ENCODE measurements at places on chromosomes 12 and 14. TPM values are rescaled to one million over a fixed set of nuclear protein-coding genes. Genes with fewer than 3 reads are reported as not detected.

The CSRP2 gene
- 0.15 TPM for total RNA-seq

The KLHDC1 gene
- 2.4 TPM for total RNA-seq

The CEBPE gene
- total RNA-seq: 0.25 TPM

The IFI27 gene
- total RNA-seq: 186 TPM

The KDM5A gene
- 94.6 TPM for total RNA-seq

The PMCH gene
- total RNA-seq: 1.4 TPM

The KRT3 gene
- not detected for total RNA-seq

The GUCY2C gene
- total RNA-seq: not detected

DNA sequence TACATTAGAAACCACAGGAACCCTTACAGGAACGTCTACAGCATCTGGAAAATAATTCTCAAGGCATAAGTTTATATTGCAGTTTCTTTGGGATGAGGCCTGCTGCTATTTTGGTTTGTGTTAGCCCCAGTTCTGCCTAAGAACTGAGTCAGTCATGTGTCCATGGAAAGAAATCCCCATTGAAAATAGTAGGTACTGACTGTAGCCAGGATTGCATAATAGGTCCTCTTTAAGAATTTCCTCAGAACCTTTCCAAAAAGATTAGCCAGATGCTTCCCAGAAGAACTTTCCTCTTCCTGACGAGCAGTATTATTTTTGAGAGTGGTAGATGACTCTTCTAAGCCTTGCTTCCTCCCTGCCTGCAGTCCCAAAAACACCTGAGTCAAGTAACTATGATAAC is 52.6 kb downstream of the RASSF8 start:
- no peak for DNase-seq
- H3K36me3 ChIP-seq: no peaks in the 10 kb centered on the region
- H3K4me1 ChIP-seq: no peaks in the 10 kb centered on the region

DNA sequence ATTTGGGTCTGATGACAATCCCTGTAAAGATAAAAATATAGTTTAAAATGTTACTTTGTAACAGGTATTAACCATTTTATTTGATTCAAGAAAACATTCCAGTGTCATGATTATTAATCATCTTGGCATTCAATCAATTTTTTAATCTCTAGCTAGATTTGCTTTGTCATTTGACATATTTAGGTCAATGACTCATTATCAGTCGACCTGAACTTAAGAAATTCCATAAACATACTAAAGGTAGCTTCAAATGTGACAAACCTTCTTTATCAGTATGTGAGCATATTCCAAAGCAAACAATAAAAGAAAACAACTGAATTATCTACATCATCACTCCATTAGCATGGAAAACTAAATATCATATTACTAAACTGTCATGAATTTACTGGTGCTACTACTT is 50.8 kb upstream of the CDKL1 start:
- H3K4me1 ChIP-seq: no peaks in the 10 kb centered on the region
- peaks cover 29% of the 10 kb centered on the region for H3K36me3 ChIP-seq
- H3K4me3 ChIP-seq: no peak overlapping the region

GRCh38 chr12:28440081-28440608 is 249.9 kb downstream of the CCDC91 start:
- no peaks in the 10 kb centered on the region for H3K27me3 ChIP-seq
- DNase-seq: no peak
- H3K4me3 ChIP-seq: no peak overlapping the region
- H3K4me1 ChIP-seq: no peaks in the 10 kb centered on the region
- H3K27ac ChIP-seq: no peak overlapping the region
- H3K36me3 ChIP-seq: no peaks in the 10 kb centered on the region

GRCh38 chr14:90091393-90091792 is 29.6 kb downstream of the KCNK13 start:
- H3K27ac ChIP-seq: no peak overlapping the region
- peaks cover 7% of the 10 kb centered on the region for H3K27me3 ChIP-seq
- DNase-seq: no peak
- H3K36me3 ChIP-seq: no peaks in the 10 kb centered on the region
- no peak overlapping the region for H3K4me3 ChIP-seq

- peaks cover 28% of the 10 kb centered on the region for H3K36me3 ChIP-seq
- DNase-seq: peak; percentile 68
- H3K4me3 ChIP-seq: peak overlapping the region; percentile 55
- peaks cover 47% of the 10 kb centered on the region for H3K4me1 ChIP-seq
- H3K27me3 ChIP-seq: no peaks in the 10 kb centered on the region
Observed at GRCh38 chr12:14256121-14256520, 109.4 kb upstream of the ATF7IP start.

DNA sequence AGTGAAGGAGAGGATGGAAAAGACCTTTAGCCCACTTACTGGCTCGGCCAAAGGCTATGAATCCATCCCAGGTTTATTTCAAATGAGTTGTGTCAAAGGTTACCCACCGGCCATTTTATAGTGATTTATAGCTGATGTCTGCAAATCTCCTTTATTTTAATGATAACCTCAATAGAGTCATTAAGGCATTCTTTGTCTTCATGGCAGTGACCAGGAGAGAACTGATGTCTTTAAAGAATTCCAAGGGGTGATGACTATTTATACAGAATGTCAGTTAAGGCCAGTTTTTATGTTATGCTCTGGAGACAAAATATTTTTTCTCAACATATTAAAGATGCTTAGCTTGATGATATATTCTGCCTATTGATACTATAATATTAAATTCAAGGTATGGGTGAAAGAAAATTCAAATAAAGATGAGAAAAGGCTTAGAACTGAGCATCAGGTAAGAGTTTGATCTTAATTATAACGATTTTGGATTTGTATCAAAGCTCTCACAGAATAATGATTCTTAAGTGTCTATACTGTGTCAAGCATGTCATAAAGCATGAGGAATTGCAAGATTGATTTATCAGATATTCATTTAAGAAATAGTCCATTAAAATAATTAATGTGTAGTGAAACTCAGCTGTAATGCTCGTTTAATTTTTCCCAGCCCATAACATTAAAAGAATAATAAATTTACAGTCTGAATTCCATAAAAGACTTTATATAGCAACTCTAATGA is 361.5 kb downstream of the SOX5 start:
- H3K36me3 ChIP-seq: no peaks in the 10 kb centered on the region
- no peak overlapping the region for H3K4me3 ChIP-seq
- H3K27me3 ChIP-seq: no peaks in the 10 kb centered on the region
- H3K27ac ChIP-seq: no peak overlapping the region
- no peaks in the 10 kb centered on the region for H3K4me1 ChIP-seq
- DNase-seq: no peak

- no peak overlapping the region for H3K27ac ChIP-seq
- DNase-seq: peak; percentile 16
- no peak overlapping the region for H3K4me3 ChIP-seq
- peaks cover 25% of the 10 kb centered on the region for H3K4me1 ChIP-seq
Observed at GRCh38 chr12:53174881-53175491, 5.5 kb upstream of the ZNF740 start.

DNA sequence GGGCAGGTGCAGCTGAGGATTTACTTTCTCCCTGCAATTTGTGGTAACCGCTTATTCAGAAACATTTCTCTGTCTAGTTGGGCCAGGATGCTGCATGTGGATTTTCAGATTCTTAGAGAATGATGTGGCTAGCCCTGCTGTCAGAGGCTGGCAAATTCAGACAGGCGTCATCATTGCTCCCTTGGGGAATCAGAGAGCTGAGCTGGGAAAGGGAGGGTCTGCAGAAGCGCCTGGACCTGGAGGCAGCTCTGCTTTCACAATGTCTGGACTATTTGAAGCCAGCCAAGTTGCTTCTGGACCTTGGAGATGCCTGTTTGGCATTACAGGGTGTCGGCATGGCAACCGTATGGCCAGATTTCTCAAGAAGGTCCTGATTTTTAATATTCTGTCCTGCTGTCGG is 3.4 kb downstream of the GALNT16 start:
- H3K36me3 ChIP-seq: no peaks in the 10 kb centered on the region
- peaks cover 7% of the 10 kb centered on the region for H3K4me1 ChIP-seq
- no peak overlapping the region for H3K27ac ChIP-seq
- DNase-seq: no peak
- no peak overlapping the region for H3K4me3 ChIP-seq
- peaks cover 51% of the 10 kb centered on the region for H3K27me3 ChIP-seq

- H3K36me3 ChIP-seq: no peaks in the 10 kb centered on the region
- H3K4me3 ChIP-seq: no peak overlapping the region
- no peaks in the 10 kb centered on the region for H3K4me1 ChIP-seq
Observed at GRCh38 chr12:60602601-60603000, 1006.8 kb downstream of the SLC16A7 start.

- H3K4me3 ChIP-seq: no peak overlapping the region
- H3K27ac ChIP-seq: no peak overlapping the region
- no peaks in the 10 kb centered on the region for H3K36me3 ChIP-seq
- no peaks in the 10 kb centered on the region for H3K4me1 ChIP-seq
- DNase-seq: no peak
- peaks cover 22% of the 10 kb centered on the region for H3K27me3 ChIP-seq
Observed at GRCh38 chr14:99854831-99855230, 61.6 kb downstream of the EML1 start.

GRCh38 chr14:37643701-37644100 is 48.3 kb downstream of the TTC6 start:
- no peak overlapping the region for H3K27ac ChIP-seq
- H3K36me3 ChIP-seq: no peaks in the 10 kb centered on the region
- no peaks in the 10 kb centered on the region for H3K27me3 ChIP-seq
- H3K4me3 ChIP-seq: no peak overlapping the region
- no peak for DNase-seq
- no peaks in the 10 kb centered on the region for H3K4me1 ChIP-seq

DNA sequence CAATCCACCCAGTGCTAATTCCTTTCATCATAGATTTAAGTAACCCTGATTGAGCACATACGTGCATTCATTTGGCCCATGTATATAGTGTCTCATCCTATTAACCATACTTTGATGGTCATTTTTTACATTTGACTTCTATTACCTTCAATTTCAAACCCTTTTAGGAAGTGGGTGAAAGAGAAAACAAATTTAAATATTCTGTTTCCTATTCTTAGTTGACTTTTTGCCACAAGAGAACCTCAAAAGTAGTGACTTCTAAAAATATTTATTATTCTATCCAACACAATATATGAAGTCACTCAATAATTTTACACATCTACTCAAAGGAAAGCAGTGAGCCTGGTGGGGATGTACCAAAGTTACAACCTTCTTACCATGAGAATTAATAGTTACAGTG is 164.9 kb downstream of the CEP128 start:
- no peaks in the 10 kb centered on the region for H3K4me1 ChIP-seq
- no peaks in the 10 kb centered on the region for H3K27me3 ChIP-seq
- peaks cover 11% of the 10 kb centered on the region for H3K36me3 ChIP-seq
- no peak overlapping the region for H3K4me3 ChIP-seq
- no peak for DNase-seq

DNA sequence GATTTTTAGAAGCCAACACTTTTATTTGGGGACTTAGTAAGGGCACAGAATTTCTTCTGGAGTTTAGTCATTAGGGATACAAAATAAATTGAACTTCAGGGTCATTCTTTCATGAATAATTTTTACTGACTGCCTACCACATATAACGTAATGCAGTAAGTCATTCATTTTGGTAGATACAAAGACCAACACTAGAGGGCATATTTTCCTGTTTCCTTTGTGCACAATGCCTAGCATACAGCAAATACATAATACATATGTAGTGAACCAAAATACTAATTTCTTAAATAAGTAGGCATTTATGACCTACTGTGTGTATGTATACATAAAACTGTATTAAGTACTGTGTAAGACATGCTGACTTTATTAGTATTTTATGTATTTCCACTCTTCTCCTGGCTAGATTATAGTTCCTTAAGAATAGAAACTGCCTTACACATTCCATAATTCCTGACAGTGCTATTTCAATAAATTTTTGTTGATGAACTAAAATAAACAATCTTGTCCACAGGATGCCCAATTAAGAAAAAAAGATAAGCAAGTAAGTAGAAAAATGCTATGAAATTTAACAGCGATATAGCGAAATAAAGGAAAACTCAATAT is 47.9 kb downstream of the PPP1R12A start:
- H3K4me3 ChIP-seq: no peak overlapping the region
- DNase-seq: no peak
- H3K4me1 ChIP-seq: peaks cover 34% of the 10 kb centered on the region
- no peak overlapping the region for H3K27ac ChIP-seq
- H3K27me3 ChIP-seq: no peaks in the 10 kb centered on the region
